ENCODE measurements at places on chromosomes 7 and 10. TPM values are rescaled to one million over a fixed set of nuclear protein-coding genes. Genes with fewer than 3 reads are reported as not detected.

PROSER2 gene
- 12.0 TPM for total RNA-seq

SAMD9L gene
- total RNA-seq, result 13.0 TPM

- H3K36me3 ChIP-seq, result peaks cover 65% of the 10 kb centered on the region
- peak overlapping the region; percentile 56 for H3K27ac ChIP-seq
- H3K4me1 ChIP-seq, result peaks cover 53% of the 10 kb centered on the region
Observed at GRCh38 chr10:44984671-44985101, 6.1 kb upstream of the DEPP1 start.

PNLIPRP2 gene
- not detected for total RNA-seq

CCDC172 gene
- total RNA-seq, result not detected

DNA sequence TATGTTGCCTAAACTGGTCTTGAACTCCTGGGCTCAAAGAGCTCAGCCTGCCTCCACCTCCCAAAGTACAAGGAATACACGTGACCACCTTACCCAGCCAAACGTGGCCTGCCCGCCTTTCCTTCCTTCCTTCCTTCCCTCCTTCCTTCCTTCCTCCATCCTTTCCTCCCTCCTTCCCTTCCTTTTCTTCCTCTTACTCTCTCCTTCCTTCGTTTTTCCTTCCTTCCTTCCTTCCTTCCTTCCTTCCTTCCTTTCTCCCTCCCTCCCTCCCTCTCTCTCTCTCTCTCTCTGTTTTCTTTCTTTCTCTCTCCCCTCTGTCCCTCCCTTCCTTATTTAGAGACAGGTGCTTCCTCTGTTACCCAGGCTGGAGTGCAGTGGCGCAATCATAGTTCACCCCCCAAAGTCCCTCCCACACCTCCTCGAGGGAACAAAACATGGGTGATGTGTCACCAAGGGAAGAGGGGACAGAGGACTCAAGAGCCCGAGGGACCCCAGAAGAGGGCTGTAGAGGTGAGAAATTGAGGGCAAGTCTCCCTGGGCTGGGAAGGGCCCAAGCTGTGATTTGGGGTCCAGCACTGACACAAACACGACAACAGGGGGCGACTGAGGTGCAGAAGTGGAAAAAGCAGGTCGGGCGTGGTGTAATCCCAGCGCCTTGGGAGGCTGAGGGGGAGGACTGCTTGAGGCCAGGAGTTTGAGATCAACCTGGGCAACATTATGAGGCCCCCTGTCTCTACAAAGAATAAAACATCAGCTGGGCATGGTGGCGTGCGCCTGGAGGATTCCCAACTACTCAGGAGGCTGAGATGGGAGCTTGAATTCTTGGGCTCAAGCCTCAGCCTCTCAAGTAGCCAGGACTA is 28.1 kb downstream of the EPHB4 start:
- no peaks in the 10 kb centered on the region for H3K27me3 ChIP-seq
- H3K4me1 ChIP-seq, result peaks cover 7% of the 10 kb centered on the region
- H3K27ac ChIP-seq, result no peak overlapping the region
- no peak overlapping the region for H3K4me3 ChIP-seq
- peak; percentile 59 for DNase-seq

SEMA3A gene
- total RNA-seq, result 6.5 TPM

- no peaks in the 10 kb centered on the region for H3K27me3 ChIP-seq
- no peak overlapping the region for H3K27ac ChIP-seq
- no peaks in the 10 kb centered on the region for H3K4me1 ChIP-seq
- no peaks in the 10 kb centered on the region for H3K36me3 ChIP-seq
Observed at GRCh38 chr10:115402699-115403098, 309.5 kb downstream of the ATRNL1 start.

MMD2 gene
- total RNA-seq, result not detected

CHAT gene
- not detected for total RNA-seq

CPA1 gene
- not detected for total RNA-seq

GRCh38 chr7:8125680-8126444 is 136.1 kb downstream of the ICA1 start:
- no peaks in the 10 kb centered on the region for H3K27me3 ChIP-seq
- H3K4me3 ChIP-seq, result no peak overlapping the region
- H3K4me1 ChIP-seq, result no peaks in the 10 kb centered on the region
- no peak overlapping the region for H3K27ac ChIP-seq
- DNase-seq, result peak; percentile 9
- H3K36me3 ChIP-seq, result no peaks in the 10 kb centered on the region

DNA sequence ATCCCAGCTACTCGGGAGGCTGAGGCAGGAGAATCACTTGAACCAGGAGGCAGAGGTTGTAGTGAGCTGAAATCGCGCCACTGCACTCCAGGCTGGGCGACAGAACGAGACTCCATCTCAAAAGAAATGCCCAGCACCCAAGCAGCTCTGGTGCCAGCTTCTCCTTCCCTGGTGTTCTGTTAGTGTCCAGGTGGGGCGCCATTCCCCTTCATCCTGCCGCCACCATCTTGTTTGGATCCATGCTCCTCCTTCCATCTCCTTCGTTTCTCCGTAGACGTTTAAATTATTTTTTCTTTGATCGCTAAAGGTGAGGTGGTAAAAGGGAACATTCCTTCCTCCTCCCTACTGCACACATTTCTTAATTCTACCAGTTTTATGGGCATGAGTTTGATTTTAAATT is 30.3 kb downstream of the PROSER2 start:
- H3K27me3 ChIP-seq, result no peaks in the 10 kb centered on the region
- no peak for DNase-seq

IRF5 gene
- total RNA-seq, result 6.0 TPM

DNA sequence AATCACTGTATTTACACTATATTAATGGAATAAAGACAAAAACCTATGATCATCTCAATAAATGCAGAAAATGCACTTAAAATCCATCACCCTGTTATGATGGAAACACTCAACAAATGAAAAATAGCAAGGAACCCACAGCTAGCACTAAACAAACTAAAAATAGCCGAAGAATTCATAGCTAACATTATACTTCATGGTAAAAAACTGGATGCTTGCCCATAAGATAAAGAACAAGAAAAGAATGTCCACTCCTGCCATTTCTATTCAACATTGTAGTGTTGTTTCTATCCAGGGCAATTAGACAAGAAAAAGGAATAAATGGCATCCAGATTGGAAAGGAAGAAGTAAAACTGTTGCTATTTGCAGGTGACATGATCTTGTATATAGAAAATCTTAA is 142.1 kb downstream of the STK31 start:
- no peaks in the 10 kb centered on the region for H3K4me1 ChIP-seq
- H3K36me3 ChIP-seq, result no peaks in the 10 kb centered on the region
- H3K27ac ChIP-seq, result no peak overlapping the region

DNA sequence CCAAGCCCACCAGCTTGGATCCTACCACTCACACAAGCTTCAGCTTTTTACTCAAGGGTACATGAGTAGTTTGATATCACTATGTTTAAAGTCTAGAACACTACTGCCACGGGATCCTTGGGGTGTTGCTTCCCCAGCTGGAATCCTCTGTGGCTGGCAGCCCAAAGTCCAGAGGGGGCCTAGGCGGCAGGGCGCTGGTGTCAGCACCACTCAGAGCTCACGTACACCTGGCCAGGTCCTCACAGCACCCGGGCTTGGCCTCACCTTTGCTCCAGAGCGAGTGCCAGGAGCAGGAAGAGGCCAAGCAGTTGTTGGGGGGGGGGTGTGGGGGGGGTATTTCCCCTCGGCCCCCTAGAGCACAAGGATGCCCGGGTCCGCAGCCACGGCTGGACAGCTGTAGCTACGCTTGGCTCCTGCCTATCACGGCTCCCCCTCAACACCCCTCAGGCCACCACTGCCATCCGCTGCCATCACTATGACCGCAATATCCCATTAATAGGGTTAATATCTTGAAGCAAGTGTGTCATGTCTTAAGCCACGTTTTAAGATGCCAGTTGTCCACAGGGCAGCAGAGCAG is 17.0 kb downstream of the ZDHHC6 start:
- H3K4me1 ChIP-seq, result no peaks in the 10 kb centered on the region
- H3K27ac ChIP-seq, result no peak overlapping the region

DNA sequence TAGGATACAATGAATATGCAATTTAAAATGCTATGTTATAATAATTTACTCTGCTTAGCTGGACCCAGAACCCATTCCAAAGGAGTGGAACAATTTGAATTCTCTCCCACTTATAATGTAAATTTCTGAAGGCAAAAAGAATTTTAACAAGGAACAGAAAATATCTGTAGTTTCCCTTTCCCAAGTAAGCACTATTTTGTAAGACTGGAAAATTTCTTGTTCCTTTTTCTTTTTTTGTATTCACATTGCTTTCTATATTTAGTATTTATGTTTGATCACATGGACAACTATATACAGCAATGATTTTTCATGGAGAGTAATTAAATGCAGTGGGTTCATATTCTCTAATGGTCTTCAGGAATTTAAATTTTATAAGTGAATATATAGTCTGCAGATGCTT is 127.4 kb downstream of the GPR85 start:
- no peaks in the 10 kb centered on the region for H3K36me3 ChIP-seq
- DNase-seq, result no peak

DNA sequence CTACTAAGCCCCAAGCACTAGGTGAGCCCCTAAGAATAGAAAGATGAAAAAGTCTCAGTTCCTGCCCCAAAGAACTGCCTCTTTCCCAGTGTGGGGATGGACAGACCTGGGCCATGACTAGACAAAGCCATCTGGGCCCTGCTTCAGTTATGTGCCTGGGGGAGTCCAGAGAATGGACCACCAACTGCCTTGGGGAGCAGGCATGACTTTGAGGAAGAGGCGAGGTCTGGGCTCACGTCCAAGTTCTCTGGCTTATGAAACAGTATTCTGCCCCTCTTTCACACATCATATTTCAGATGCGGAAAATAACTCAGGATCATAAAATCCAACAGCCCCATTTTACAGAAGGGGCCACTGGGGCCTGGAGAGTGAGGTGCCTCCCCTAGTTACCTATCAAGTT is 80.3 kb downstream of the PLXNA4 start:
- no peak overlapping the region for H3K4me3 ChIP-seq
- H3K4me1 ChIP-seq, result peaks cover 6% of the 10 kb centered on the region
- no peak overlapping the region for H3K27ac ChIP-seq
- no peaks in the 10 kb centered on the region for H3K36me3 ChIP-seq
- no peak for DNase-seq

- no peaks in the 10 kb centered on the region for H3K4me1 ChIP-seq
- H3K36me3 ChIP-seq, result no peaks in the 10 kb centered on the region
- H3K4me3 ChIP-seq, result no peak overlapping the region
- DNase-seq, result no peak
- no peak overlapping the region for H3K27ac ChIP-seq
Observed at GRCh38 chr10:35700487-35700882, 58.4 kb upstream of the FZD8 start.

- no peaks in the 10 kb centered on the region for H3K27me3 ChIP-seq
- no peaks in the 10 kb centered on the region for H3K36me3 ChIP-seq
- H3K4me3 ChIP-seq, result no peak overlapping the region
Observed at GRCh38 chr10:48556065-48556464, 48.8 kb downstream of the ARHGAP22 start.

DNA sequence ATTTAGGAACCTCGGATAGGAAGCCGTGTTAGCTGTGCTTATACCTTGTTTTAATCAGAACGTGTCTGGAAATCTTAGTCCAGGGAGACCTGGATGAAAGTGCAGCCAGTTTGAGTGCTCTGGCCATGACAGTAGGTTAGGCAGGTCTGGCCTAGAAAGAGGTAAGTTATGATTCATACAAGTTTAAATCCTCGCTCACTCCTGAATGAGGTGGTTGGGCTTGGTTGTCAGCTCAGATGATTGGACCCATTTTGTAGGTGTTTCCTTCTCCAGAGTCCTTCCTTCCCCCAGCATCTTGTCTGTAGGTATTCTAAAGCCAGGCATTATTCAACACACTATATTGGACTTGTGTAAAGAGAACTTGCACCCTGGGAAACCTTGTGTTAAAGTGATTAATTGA is 561.9 kb upstream of the GALNT17 start:
- peak overlapping the region; percentile 17 for H3K27ac ChIP-seq
- H3K4me1 ChIP-seq, result peaks cover 27% of the 10 kb centered on the region

DNA sequence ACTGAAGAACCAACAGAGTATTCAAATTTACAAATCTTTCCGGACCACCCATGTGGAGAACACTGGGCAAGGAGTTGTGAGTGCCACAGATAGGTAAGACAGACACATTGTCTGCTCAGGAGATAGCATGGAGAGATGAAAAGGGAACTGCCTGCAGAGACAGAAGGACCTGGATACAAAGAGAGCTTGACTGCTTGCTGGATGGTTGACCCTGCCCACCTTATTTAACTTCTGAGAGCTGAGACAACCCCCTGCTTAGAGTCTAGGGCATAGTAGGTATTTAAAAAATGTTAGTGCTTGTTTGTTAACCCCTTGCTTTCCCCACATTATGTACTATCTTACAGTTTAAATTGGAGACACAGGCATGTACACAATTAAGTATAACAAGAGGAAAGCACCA is 314.1 kb downstream of the THSD7A start:
- no peaks in the 10 kb centered on the region for H3K4me1 ChIP-seq
- H3K27me3 ChIP-seq, result no peaks in the 10 kb centered on the region
- DNase-seq, result no peak
- H3K4me3 ChIP-seq, result no peak overlapping the region
- H3K36me3 ChIP-seq, result no peaks in the 10 kb centered on the region

LIPK gene
- total RNA-seq, result not detected

DNA sequence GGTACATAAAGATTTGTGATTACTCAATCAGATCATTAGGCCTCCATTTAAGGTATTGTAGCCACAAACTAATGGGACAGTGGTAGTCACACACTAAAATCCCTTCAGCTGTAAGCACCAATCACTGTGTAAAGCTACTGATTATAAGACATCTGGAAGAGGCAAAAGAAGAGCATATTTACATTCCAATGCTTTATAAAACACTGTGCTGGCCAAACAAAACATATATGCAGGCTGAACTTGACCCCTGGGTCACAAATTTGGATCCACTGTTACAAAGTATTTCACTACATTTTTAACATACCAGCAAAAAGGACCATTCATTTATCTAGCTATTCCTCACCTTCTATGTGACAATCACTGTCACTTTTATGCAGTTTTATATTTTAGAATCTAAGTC is 41.4 kb upstream of the ANLN start:
- no peaks in the 10 kb centered on the region for H3K36me3 ChIP-seq
- no peak overlapping the region for H3K4me3 ChIP-seq
- no peaks in the 10 kb centered on the region for H3K27me3 ChIP-seq

ECHDC3 gene
- 71.3 TPM for total RNA-seq

- no peak overlapping the region for H3K27ac ChIP-seq
- H3K4me1 ChIP-seq, result no peaks in the 10 kb centered on the region
- no peak for DNase-seq
- H3K27me3 ChIP-seq, result no peaks in the 10 kb centered on the region
- H3K4me3 ChIP-seq, result no peak overlapping the region
Observed at GRCh38 chr10:107442035-107442505, 277.6 kb upstream of the SORCS1 start.

- no peak overlapping the region for H3K4me3 ChIP-seq
- DNase-seq, result no peak
- peaks cover 10% of the 10 kb centered on the region for H3K4me1 ChIP-seq
- H3K27me3 ChIP-seq, result no peaks in the 10 kb centered on the region
Observed at GRCh38 chr7:143390773-143391317, 9.7 kb downstream of the ZYX start.

DNA sequence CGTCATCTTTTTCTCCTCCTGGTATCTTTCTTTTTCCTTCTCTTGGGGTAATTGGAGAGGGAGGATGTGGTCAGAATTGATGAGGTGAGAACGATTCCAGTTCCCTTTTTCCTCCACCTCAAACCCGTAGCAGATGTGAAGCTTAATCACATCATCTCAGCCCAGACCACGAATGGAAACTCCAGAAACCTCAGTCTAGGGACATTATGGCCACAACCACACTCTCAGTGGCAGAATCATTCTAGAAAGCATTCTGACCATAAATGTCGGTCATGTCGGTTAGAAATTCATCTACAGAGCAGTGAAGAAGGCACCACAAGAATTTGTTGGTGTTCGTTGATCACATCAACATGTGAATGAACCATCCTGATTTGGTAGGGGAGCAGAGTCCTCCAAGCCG is 78.7 kb downstream of the GATA3 start:
- H3K27ac ChIP-seq, result no peak overlapping the region
- H3K27me3 ChIP-seq, result no peaks in the 10 kb centered on the region
- no peak for DNase-seq
- H3K4me3 ChIP-seq, result no peak overlapping the region
- no peaks in the 10 kb centered on the region for H3K4me1 ChIP-seq
- H3K36me3 ChIP-seq, result no peaks in the 10 kb centered on the region

OPALIN gene
- total RNA-seq, result not detected

Data from thyroid gland (tissue), 4 donors.